ENCODE measurements at places on chromosomes 1 and 21.

DNA sequence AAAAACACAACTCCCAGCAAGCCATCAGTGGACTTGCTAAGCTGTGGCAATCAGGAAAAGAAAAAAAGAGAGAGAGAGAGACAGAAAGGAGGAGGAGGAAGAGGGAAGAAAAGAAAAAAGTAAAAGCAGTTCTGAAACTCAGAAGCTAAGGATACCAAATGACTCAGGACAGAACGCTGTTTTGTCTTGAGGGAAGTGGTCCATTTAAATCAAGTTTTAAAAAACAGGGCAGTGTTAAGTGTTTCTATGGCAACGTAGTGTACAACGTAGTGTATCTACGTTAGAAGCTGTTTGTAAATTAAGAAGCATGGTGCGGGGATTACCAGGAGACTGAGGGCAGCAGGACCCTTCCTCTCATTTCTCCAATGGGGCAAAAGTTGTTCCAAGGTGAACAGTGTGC is 5.8 kb downstream of the ADORA3 start:
- no peak for DNase-seq

- DNase-seq: no peak
Measured at GRCh38 chr1:19651141-19651737, 7.1 kb downstream of the NBL1 start.

DNA sequence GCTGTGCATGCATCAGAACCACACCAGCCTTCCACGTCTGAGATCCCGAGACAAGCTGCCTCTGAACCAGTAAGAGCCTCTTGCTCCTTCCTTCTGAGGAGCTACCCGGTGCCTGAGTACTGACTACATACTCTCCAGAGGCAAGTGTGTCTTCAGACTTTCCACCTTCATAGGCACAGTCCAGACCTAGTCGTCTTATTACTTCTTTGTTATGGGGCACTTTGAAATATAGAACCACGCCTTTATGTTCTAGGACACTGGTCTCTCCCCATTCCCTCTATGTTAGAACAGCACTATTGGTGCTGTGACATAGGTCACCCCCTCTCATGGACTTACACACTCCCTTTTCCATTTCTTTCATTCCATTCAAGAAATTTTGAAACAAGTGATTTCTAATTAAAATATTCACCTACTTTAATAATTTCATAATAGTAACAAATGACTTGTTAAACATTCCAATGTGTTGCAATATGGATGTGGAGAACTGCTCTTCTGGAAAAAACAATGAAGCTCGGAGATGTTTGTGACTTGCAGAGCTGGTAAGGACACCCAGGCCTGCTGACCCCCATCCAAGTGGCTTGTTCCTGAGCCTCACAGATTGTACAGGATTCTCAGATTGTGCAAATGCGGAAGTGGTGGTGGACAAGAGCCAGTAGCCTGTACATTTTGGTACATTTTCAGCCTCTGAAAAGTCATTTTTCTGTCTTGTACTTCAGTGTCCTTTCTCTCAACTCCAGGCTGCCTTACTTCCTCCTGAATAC is 76.1 kb upstream of the SIPA1L2 start:
- DNase-seq: no peak

DNA sequence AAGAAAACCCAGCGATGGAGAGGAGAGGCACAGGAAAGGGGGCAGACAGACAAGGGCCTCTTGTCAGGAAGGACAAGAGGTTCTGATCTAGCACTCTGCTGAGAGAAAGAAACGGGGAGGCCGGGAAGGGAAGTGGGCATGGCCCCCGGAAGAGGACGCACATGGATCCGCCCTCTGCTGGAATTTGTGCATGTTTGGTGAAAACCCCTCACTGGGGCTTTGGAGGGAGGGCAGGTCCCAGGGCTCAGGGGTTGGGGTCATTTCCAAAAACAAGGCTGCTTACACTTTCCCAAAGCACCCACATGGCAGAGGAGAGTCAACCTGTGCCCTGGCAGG is 32.4 kb upstream of the ECE1 start:
- DNase-seq: no peak

- DNase-seq: no peak
Measured at GRCh38 chr1:169928438-169929209, 34.9 kb upstream of the SCYL3 start.

- no peak for DNase-seq
Measured at GRCh38 chr1:161855260-161855659, 89.1 kb downstream of the ATF6 start.

DNA sequence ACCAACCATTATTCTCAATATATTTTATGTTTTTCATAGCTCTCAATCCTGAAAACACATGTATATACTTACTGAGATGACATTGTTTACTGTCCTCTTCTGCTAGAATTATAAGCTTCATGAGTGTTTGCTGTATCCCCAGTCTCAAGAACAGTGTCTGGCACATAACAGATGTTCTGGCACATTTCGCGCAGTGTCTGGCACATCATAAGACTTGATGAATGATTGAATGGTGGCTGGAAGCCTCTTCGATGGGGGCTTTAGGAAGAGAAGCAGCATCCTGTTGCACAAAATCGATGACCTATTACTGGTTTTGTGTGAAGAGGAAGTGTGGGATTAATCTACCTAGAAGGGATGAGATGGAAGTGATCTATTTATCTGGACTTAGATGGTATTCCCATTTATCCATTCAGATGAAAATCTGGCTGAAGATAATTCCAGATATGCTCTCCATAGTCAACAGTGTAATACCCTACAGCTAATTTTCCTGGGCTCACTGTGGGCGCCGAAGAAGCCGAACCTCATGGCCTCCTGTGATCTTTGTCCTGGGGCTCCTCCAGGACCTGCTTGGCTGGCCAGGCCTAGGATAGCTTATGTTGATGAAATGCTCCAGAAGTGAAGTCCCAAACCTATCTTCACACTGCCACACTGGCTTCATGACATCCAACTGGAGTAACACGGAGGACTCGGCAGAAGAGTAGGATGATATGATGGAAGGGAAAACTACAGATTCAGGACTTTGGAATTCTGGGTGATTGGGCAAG is 26.5 kb downstream of the CD34 start:
- DNase-seq: no peak

GRCh38 chr21:25790122-25790877 is 55.5 kb downstream of the GABPA start:
- DNase-seq: no peak

DNA sequence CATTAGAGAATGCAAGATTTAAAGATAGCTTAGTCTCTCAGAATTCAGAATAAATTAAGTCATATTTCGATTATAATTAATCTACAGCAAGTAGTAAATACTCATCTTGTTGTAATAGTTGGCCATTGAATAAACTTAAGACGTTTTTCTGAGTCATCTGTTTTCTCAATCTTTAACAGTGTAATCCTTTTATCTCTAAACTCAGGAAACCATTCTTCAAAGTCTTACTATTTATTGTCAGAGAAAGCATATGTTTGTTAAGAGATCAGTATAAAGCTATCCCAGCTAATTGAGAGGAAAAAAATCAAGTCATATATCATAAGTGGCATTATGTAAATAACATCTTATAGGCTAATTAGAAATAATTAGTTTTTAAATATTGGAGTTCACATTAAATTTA is 201.2 kb upstream of the ADAMTS5 start:
- no peak for DNase-seq

- no peak for DNase-seq
Measured at GRCh38 chr1:239186487-239186886, 199.9 kb upstream of the CHRM3 start.

DNA sequence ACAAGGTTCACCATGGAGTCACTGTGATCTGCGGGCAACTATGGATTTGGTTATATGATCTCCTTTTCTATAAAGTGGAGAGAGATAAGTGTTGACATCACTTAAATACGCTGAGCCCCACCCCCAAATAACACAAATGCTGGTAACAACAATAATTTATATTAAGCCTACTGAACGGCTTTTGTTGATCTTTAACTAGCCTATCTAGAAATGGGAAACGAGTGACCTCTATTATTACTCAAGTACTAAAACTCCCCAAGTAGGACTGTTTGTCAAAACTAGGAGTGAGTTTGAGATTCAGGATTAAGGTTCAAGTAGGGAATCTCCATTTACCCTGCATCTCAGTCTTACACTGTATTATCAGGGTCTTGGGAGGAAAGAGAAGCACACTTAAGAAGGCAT is 52.2 kb downstream of the MAP3K7CL start:
- no peak for DNase-seq

DNA sequence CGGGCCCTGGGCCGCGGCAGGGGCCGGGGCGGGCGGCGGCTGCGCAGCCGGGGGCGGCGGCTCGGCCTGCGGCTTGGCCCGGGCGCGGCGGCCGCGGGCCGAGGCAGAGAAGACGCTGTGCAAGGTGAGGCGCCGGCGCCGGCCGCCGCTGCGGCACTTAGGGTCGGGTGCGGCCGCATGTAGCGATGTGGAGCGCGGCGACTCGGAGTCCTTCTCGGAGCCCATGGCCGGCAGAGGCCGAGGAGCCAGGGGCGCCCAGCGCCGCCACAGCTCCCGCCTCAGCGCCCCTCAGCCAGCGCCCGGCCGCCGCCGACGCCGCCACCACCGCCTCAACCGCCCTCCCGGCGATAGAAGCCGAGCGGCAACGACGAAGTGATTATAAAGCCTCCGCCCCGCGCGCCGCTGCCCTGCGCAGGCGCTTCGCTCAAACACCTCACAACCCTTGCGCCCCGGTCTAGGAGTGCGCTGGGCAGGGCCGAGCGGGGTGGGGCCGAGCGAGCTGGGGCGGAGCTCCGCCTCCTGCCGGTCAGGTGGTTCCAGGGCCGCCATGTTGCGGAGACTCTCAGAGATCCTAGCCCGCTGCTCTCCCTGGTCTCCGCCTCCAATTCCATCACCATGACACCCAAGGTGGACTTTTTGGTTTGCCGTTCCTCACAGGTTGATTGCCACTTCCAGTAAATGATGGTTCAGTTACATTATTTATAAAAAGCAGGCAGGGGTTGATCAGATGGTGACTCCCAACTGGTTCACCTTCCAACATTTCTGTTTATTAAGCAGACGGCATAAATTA is at the start of gene RNF19B:
RNF19B (minus strand) TSS at position 349 of the 790 bp plus-strand sequence; CDS start at position 225, 124 bp downstream.
- DNase-seq: peak; percentile 96

DNA sequence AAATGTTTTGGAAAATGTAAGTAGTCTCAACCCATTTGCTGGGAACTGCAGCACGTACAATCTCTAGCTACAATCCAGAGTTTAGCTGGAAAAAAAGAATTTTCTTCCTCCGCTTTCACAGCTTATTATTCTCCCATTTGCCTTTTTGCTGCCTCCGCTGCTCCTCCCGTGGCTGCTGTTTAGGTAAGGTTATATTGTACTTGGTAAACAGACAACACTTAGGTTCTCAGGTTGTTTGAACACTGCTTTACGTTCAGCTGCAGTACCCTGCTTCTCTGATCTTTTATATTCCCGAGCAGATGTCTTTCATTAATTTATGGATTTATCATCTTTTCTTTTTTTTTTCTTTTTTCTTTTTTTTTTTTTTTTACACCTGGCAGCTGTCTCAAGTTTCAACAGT is 14.3 kb downstream of the PROX1 start:
- no peak for DNase-seq

- no peak for DNase-seq
Measured at GRCh38 chr1:111719135-111719534, 20.1 kb downstream of the INKA2 start.

DNA sequence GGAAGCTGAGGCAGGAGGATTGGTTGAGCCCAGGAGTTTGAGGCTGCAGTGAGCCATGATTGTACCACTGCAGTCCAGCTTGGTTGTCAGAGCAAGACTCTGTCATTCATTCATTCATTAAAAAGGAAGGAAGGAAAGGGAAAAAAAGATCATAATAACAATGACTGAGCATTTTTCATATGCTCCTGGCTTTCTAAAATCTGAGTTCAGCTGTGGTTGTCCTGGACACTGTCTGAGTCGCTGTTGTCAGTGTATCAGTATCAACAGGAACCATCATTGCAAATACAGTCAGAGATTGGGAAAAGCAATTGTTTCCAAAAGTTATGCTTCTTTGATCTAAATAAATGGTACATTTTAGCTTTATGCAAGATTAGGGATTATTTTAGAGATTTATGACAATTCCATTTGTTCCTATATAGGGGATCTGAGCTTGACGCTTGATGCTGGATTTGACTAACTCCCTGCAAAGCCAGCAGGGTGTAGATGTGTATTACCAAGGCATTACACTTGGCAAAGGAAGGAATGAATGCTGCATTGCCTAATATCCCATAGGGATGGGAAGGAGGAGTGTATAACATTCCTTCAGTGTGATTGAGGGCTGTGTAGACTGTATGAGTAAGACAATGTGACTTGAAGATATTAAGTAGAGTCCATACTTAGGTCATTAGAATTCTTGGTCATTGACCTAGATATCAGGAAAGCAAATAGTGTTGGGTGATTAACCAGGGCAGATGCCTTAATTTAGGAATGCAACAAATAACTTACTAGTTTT is 100.2 kb downstream of the DISP1 start:
- DNase-seq: no peak

- DNase-seq: no peak
Measured at GRCh38 chr1:180586671-180587155, 27.9 kb downstream of the OVAAL start.

DNA sequence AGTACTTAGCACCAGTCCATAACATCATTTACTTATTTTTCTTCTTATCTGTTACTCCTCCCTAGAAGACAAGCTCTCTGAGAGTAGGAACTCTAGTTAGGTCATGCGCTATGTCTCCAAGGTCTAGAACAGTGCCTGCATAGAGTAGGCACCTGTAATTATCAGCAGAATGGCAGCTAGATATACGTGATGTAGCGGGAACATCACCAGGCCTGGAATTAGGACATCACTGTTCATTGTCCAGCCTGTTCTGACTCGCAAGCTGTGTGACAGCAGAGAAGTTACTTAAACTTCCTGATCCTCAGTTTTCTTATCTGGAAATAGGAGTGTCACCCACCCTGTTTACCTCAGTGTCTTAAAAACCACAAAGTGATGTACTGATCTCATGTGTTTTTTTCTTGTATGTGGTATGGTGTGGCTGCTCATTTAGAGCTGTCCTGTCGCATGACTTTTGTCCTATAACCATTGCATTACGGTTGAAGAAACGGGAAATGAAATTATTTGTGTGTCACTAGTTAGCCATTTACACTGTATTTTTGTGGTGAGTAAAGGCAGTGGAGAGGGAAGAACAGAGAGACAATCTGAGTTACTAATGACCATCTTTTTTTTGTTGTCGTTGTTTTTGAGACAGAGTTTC is 37.1 kb upstream of the EXO1 start:
- no peak for DNase-seq

- DNase-seq: no peak
Measured at GRCh38 chr1:39065542-39065941, 39.4 kb downstream of the NDUFS5 start.

- no peak for DNase-seq
Measured at GRCh38 chr21:44291936-44292811, 6.5 kb downstream of the AIRE start.

- no peak for DNase-seq
Measured at GRCh38 chr1:154304664-154305337, 16.1 kb upstream of the AQP10 start.

DNA sequence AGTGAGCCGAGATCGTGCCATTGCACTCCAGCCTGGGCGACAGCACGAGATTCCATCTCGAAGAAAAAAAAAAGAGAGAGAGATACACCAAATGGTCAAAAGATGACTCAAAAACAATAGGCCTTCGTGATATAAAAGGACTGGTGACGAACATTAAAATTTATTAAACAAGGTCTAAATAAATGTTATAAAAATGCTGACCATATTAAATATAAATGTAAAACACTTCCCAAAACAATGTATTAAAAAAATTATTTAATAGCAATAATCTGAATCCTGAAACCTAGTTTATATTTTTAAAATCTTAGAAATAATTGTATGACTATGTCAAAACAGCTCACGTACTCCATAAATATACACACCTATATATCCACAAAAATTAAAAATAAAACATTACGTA is 247.6 kb downstream of the SETD4 start:
- no peak for DNase-seq

Measured in suprapubic skin (tissue), 4 donors.